Astrocyte (in vitro differentiated cells and primary cell): ENCODE measurements at places on chromosomes 16 and 17. TPM values are rescaled to one million over a fixed set of nuclear protein-coding genes. Genes with fewer than 3 reads are reported as not detected.
A peak's percentile ranks its signal among the peaks of the same experiment; 100 is the strongest.

DNA sequence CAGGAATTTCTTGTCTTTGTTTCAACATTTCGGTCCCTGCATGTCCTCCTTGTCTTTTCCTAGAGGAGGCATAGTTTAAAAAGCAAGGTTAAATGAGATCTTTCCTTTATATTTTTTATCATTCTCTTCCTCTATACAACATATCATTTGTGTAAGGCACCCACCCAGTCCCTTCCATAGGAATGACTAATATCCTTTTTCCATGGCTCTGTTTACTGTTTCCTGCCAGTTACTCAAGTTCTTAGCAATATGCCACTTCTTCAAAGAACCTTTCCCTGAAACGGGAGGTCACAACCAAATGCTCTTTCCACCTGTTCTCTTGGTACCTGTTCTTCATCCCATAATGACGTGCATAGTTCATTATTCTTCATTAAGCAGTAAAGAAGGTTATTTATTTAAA, 1237.1 kb upstream of the GOT2 start:
- no peaks in the 10 kb centered on the region for H3K36me3 ChIP-seq
- H3K4me1 ChIP-seq, result no peaks in the 10 kb centered on the region
- H3K27ac ChIP-seq, result no peak overlapping the region
- no peak for DNase-seq
- H3K4me3 ChIP-seq, result no peak overlapping the region

DNA sequence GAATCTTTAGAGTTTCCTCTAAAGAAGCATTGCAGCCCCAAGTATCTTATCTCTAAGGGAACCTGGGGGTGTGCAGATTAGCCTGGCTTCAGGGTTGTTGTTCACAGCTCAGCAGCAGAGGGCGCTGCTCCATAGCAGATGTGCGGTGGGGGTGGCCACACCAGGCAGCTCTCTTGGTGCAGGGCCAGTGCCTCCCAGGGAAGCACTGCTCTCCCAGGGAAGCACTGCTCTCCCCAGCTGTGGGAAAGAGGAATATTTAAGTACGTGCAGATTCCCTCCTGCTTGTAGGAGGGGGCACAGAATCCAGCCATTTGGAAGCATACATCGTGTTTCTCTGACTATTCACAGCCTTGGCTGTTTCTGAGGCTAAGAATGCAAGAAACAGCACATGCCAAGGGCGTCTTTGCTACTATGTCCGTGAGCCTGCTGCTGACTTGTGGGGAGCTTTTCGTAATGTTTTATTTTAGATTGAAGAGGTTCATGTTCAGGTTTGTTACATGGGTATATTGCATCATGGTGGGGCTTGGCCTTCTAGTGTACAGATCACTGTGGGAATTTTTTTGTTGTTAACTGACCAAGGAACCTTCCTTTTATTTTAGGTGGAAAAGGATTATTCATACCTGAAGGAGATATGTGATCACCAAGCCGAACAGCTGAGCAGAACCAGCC, 217.8 kb downstream of the SPECC1 start:
- H3K36me3 ChIP-seq, result no peaks in the 10 kb centered on the region
- no peaks in the 10 kb centered on the region for H3K27me3 ChIP-seq
- no peak overlapping the region for H3K27ac ChIP-seq
- H3K4me1 ChIP-seq, result peaks cover 6% of the 10 kb centered on the region

- H3K27ac ChIP-seq, result no peak overlapping the region
- peak; percentile 70 for DNase-seq
- peaks cover 28% of the 10 kb centered on the region for H3K4me1 ChIP-seq
- no peak overlapping the region for H3K4me3 ChIP-seq
These were observed 14.9 kb downstream of the RHOT1 start for GRCh38 chr17:32157225-32157624.

DNA sequence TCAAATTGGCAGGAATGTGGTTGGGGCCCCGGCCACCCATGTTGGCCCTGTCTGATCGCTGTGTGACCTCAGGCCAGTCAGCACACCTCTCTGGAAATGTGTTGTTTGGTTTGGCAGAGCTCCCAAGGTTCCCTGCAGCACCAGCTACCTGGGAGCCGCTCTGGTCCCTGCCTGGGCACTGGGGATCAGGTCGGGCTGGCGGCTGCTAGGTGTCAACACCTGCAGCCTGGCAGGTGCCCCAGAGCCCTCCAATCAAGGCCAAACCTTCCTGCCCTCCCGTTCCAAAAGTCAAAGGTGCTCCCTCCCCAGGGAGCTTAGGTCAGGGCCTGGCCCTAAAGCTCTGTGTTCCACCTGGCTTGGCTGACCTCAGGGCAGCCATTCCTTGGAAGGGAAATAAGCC, 55.9 kb downstream of the ZDHHC7 start:
- no peak overlapping the region for H3K27ac ChIP-seq
- H3K4me1 ChIP-seq, result peaks cover 7% of the 10 kb centered on the region
- no peaks in the 10 kb centered on the region for H3K36me3 ChIP-seq
- peaks cover 2% of the 10 kb centered on the region for H3K27me3 ChIP-seq
- H3K4me3 ChIP-seq, result no peak overlapping the region
- DNase-seq, result no peak

- H3K4me1 ChIP-seq, result peaks cover 7% of the 10 kb centered on the region
- no peaks in the 10 kb centered on the region for H3K36me3 ChIP-seq
- DNase-seq, result no peak
- no peak overlapping the region for H3K27ac ChIP-seq
- H3K27me3 ChIP-seq, result peaks cover 21% of the 10 kb centered on the region
These were observed 3.0 kb downstream of the PRR35 start for GRCh38 chr16:563072-563644.

GRCh38 chr17:64788286-64789060, 126.4 kb upstream of the SMURF2 start:
- no peak for DNase-seq
- no peak overlapping the region for H3K27ac ChIP-seq

- no peaks in the 10 kb centered on the region for H3K36me3 ChIP-seq
- no peak for DNase-seq
- no peaks in the 10 kb centered on the region for H3K4me1 ChIP-seq
- H3K4me3 ChIP-seq, result no peak overlapping the region
- H3K27me3 ChIP-seq, result peaks cover under 1% of the 10 kb centered on the region
These were observed 30.5 kb downstream of the PLCG2 start for GRCh38 chr16:81809567-81809966.

DNA sequence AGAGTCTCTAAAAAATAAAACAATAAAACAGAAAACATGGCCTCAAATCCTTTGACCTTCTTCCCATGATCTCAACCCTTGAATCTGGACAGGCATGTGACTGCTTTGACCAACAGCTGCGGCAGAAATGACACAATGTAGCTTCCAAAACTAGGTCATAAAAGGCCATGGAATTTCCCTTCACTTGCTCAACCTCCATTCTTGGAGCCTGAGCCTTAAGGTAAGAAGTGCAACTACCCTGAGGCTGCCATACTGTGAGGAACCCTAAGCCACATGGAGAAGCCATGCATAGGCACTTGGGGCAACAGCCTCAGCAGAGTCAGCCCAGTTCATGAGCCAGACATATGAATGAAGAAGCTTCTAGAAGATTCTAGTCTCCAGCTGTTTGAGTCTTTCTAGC, 75.7 kb upstream of the BRD7 start:
- H3K36me3 ChIP-seq, result no peaks in the 10 kb centered on the region

GRCh38 chr17:39643271-39643670, 6.3 kb downstream of the STARD3 start:
- no peak overlapping the region for H3K4me3 ChIP-seq
- no peak overlapping the region for H3K27ac ChIP-seq
- no peaks in the 10 kb centered on the region for H3K27me3 ChIP-seq
- peaks cover 16% of the 10 kb centered on the region for H3K4me1 ChIP-seq
- no peaks in the 10 kb centered on the region for H3K36me3 ChIP-seq

DNA sequence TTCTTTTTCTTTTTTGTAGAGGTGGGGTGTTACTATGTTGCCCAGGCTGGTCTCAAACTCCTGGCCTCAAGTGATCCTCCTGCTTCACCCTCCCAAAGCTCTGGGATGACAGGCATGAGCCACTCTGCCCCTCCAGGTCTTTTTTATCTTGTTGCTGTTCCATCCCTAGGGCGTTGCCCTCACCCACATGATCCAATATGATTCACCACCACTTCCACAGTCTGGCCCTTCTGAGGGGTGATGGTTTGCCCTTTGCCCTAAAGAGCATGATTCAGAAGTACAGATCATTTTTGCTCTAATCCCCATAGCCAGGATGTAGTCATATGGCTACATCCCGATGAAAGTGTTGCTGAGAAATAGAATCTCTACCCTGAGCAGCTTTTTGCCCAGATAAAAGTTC, 18.8 kb downstream of the STX4 start:
- peak; percentile 89 for DNase-seq
- H3K36me3 ChIP-seq, result no peaks in the 10 kb centered on the region
- H3K4me1 ChIP-seq, result peaks cover 3% of the 10 kb centered on the region
- no peak overlapping the region for H3K4me3 ChIP-seq

ABCA8 gene
- not detected in 2 replicates for total RNA-seq

HOXB6 gene
- total RNA-seq, result not detected in 2 replicates

SLC5A10 gene
- total RNA-seq, result 0.14 TPM in 1 of 2 replicates, not detected in the other

ZNF287 gene
- total RNA-seq, result 8.7 and 8.9 TPM in 2 replicates

NRN1L gene
- 0.82 and 0.91 TPM in 2 replicates for total RNA-seq

IRX3 gene
- 0.72 and 0.75 TPM in 2 replicates for total RNA-seq
